ENCODE measurements at places on chromosomes 4 and X.

DNA sequence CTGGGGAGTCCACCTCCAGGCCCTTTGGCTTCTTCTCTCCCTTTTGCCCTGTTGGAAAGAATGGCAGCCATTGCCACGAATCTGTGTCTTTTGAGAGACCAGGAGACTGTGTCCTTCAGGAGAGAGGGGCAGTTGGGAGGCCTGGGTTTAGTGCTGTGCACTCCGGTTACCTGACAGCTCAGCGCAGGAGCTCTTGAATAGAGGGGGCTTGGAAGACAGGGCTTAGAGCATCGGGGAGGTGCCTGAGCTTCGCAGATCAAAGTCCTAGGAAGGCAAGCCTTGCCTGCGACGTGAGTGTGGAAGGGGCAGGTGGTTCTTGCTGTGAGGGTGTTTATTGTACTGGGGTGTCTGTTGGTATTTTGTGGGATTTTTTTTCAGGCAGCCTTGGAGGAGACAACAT, 41.9 kb upstream of the TADA2B start:
- no peak for DNase-seq

DNA sequence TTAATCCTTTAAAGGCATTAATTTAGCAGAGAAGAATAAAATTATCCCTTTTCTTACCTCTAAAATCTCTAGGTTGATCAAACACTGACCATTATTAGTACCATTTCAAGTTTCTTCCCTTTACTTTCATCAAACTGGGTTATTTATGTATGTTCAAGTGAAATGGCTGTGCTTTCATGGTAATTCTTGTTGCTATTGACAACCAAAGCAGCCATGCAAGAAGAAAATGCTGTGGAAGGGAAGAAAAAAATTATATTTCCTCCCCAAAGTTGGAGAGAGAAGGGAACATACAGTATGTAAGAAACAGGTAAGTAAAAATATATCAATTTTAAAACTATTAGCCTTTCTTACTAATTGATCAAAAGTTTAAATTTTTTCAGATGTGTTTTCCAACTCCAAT, 16.2 kb downstream of the NPNT start:
- DNase-seq, result no peak

DNA sequence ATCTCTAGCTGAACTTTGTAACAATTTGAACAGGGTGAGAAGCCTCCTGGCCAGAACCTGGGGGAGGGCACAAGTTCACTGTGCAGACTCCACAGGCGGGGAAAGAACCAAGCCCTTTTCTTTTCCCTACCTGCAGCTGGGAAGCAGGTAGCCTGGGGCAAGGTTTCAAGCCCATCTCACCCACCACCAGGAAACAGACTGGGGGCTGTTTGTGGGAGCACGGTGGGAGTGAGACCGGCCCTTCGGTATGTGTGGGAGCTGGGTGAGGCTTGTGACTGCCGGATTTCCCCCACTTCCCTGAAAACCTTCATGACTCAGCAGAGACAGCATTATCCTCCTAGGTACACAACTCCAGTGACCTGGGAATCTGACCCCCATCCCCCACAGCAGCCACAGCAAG, 211.7 kb downstream of the ZNF674 start:
- DNase-seq, result no peak

- no peak for DNase-seq
Measured at GRCh38 chr4:3467601-3468031, 4.5 kb downstream of the DOK7 start.

DNA sequence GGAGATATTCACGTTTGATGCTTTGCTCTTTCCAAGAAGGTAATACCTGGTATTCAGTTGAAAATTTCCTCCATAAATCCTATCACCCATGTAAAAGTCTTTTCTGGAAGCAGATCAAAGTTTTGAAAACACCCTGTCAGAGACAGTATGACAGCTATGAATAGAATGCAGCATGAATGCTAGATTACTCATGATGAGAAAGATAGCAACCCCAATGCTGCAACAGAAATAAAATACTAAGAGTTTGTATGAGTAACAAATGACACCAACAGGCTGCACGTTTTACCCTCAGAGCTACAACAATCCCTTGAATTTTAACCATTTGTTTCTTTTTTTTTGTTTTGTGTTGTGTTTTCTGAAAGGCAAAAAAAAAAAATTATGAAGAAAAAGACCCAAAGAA, 108.6 kb downstream of the ARHGAP6 start:
- no peak for DNase-seq

DNA sequence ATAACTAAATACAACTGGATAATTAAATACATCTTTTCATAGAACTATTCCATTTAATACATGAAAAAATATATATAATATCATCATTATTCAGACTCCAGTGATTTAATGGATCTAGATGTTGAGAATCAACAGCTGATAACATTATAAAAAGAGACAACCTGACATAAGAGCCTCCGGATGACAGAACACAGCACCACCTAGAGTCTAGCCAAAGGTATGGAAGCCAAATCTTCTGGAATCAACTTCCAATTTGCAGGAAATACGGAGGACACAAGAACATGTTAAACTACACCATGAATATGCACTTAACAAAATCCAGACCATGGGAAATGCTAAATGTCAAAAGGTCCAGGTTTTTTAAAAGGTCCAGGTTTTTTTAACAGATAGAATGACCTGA, 55.0 kb downstream of the LRBA start:
- no peak for DNase-seq

DNA sequence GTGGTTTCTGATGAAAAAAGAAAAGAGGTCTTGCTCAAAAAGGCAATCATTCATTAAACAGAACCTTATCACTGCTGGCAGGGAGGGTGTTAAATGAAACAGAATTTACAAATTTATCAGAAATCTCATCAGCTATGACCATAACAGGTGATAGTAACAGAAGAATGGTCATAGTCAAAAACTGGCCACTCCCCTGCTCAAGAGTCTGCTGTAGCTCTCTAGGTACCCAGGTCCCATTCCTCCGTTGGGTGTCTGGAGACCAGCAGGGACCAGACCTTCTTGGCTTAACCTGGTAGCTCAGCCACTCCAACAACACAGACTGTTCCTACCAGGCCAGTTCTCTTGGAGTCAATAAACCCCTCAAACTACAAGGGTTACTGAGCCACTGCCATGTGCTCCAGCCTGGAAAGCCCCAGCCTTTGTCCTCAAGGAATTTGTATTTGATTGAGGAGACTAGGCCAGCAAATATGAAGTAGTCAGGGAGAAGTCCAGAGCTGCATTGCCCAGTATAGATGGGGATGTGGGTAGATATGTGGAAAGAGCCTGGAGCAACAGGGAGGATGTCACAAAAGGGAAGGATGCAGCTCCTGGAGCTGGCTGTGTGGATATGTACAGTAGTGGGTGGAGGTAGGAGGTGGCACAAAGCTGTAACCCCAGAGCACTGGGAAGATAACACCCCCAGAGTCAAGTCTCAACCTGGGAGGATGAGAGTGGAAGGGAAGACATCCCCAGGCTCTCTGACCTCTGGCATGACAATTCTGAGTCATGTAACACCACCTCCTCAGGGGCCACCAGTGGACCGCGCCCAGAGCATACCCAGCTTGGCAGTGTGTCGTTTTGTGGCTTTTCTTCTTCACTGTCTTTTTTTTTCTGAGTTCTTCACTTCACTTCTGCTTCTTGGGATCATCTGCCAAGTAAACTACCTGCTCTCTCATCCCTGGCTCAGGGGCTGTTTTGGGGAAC, 21.9 kb downstream of the RASL11B start:
- no peak for DNase-seq

DNA sequence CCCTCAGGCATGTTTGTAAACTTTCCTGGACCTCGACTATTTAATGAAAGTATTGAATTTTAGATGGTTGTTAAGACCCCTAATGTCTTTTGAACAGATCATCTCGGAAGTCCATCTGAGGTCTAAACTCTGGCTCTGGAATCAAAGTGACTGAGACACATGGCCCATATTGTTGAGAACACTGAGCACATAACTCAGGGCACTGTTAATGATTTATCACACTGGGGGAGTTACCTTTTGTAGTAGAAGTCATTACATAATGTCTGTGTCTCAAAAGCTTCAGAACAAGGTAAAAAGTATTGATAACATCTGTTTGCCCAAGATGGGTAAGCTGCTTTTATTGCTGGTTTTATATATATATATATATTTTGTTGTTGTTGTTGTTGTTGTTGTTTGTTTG, 103.4 kb upstream of the HS3ST1 start:
- DNase-seq, result no peak

DNA sequence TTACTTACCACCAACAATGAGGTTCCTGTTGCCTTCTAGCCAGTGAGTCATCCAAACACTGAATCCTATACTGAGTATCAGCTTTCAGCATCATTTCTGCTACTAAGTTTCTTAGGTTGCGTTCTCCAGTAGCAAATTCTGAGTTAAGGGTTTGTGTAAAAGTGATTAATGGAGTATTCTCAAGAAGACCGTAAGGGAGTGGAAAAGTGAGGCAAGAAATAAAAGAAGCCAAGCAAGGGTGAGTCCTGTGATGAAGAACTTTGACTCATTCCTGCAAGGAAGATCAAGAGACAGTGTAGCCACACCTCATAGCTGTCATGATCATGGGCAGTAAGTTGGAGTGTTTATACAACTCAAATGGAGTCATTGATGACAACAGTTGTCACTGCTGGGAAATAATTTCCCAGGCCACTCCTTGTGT, 446.2 kb downstream of the RAPGEF2 start:
- no peak for DNase-seq

DNA sequence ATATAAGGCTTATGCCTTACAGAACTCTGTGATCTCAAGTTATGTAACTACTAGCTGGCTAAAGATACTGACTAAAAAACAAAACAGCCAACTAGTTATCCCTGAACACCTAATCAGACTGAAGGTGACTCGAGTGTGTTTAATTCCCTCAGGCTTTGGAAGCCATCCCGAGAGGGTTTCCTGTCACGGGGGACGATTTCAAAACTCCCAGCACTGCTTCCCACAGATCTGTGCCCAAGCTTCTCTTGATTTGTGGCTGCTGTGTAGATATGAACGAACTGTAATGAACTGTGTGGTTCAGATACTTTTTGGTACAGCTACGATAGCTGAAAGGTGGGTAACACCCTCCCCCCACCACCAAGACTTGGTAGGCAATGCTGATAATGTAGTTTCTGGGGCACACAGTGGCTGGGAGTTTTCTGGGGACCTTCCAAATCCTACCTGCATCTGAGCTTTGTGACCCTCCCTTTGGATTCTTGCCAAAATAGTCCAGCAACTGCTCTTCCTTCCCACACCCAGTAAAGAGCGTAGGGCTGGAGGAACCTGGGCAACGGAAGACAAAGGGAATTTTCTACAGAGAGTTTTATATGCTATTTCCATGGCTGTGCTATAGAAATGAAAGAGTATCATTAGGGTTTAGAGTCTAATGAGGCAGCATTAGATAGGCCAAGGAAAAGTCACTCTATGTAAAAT, 148.8 kb downstream of the MGST2 start:
- DNase-seq, result no peak

- no peak for DNase-seq
Measured at GRCh38 chr4:71251261-71251660, 87.6 kb upstream of the SLC4A4 start.

GRCh38 chrX:20060961-20061748, 55.6 kb downstream of the MAP7D2 start:
- no peak for DNase-seq

DNA sequence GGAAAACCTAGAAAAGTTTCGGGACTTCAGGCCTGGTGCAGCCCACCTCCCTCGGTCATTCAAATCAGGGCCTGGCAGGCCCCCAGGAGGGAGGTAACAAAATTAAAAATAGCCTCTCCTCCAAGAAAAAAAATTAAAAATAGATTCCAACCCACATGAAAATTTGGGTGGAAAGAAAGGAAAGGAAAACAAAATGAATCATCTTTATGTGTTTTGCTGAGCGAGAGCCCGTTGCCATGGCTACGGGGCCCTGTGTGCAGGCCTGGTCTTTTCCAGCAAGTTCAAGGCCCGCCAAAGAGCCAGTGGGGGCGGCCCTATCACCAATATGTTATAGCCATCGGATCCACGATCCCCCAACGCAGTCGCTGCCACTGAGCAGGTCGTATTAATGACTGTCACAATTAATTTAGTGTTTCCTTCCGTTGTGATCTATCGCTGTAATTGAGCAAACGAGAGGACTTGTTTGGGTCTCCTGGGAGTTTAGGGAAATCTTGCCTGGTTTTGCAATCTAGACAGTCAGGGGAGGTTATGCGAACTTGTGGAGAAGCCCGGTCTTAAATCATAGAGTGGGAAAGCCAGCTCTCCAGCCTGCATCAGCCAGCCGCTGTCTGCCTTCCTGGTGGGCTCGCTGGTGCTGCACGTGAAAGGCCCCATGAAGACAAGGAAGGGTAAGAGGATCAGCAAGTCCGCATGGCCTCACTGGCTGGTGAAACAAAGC, 452.4 kb downstream of the BCOR start:
- DNase-seq, result peak; percentile 54

DNA sequence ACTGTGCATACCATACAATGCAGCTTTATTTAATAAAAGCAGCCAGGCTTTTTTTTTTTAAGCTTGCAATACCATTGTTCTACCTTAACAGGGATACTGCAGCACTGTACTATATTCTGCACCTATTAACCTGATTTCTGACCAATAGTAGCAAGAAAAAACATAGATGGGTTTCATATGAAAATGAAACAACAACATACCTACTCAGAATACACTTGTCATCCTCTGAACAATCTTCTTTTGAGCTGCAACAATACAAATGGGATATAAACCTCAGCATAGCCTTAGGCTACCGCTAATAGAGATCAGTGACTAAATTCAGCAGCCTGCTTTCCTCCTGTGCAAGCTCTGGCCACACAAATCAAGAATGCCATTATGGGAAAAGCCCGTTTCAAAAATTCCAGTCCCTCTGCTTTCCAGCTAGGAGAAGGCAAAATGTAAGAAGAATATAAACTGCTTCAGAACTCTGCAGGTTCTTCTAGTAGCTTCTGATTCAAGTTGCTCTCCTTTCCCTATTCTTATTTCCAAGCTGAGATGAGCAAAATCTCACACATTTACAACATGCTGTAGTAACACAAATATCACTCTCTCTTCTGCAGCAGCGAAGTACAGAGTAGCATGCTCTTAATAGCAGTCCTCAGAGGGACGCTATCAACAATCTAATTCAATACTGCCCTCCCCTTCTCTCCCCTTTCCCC, 143.4 kb downstream of the KLHL13 start:
- DNase-seq, result no peak

GRCh38 chrX:70049925-70050324, at the start of gene AWAT2:
Gene AWAT2, minus strand, starts transcription at chrX:70049938. Its CDS starts 6 bp downstream, at chrX:70049932.
- no peak for DNase-seq

DNA sequence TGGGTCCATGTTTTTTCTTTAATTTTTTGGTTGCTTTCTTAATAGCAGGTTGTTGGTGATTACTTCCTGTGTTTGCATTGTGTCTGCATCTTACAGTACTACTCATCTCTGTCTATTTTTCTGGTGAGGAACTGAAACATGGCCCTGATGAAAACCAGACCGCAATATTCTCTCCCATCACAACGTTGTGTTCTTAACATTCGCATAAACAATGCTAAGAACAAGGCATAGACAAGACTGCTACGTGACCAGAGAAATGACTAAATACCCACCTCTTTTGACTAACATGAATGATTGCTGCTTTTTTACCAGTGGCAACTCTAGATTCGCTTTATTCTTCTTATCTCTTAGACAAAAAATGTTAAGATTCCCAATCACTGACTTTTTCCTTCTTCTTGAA, 179.1 kb downstream of the GC start:
- no peak for DNase-seq

- no peak for DNase-seq
Measured at GRCh38 chr4:4913628-4914027, 54.2 kb downstream of the MSX1 start.

GRCh38 chr4:20284990-20285389, 33.3 kb downstream of the SLIT2 start:
- no peak for DNase-seq

Measured in nephron progenitor cell (in vitro differentiated cells).